Osteocyte (in vitro differentiated cells): ENCODE measurements at places on chromosomes 5 and 9. TPM values are rescaled to one million over a fixed set of nuclear protein-coding genes. Genes with fewer than 3 reads are reported as not detected.

DNA sequence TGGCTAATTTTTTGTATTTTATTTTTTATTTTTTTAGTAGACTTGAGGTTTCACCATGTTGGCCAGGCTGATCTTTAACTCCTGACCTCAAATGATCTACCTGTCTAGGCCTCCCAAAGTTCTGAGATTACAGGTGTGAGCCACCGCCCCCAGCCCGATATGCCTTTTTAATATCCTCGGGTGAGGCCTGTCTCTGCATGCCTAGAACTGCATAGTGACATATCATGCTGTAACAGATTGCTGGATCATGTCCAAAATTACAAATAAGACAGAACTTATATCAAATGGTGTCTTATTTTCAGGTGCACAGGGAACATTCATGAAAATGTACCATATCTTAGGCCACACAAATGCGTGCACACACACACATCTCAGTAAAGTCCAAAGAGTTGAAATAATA lies 39.1 kb upstream of the PJA2 start:
- no peak overlapping the region for H3K27ac ChIP-seq
- H3K27me3 ChIP-seq: no peaks in the 10 kb centered on the region
- no peaks in the 10 kb centered on the region for H3K36me3 ChIP-seq
- no peak overlapping the region for H3K4me3 ChIP-seq
- H3K4me1 ChIP-seq: no peaks in the 10 kb centered on the region
- no peak for DNase-seq

DNA sequence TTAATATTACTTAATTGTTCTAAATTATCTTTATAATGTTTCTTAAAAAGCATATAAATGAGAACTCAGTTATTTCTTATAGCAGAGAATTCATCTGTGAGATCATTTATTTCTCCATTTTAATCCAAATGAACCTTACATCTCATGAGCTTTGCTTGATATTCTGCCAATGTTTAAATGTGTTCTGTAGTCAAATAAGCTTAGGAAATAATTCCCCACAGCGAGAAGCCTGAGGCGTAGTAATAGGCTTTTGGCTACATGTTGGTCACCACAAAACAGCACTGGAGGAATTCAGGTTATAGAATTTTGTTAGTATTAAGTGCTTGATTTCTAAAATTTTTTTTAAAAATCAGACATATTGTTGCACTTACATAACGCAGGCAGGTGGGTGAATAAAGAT lies 585.3 kb upstream of the RORB start:
- DNase-seq: no peak
- no peaks in the 10 kb centered on the region for H3K27me3 ChIP-seq
- no peak overlapping the region for H3K27ac ChIP-seq

The GZMA gene
- total RNA-seq: not detected in 2 replicates

The IL4 gene
- not detected in 2 replicates for total RNA-seq

DNA sequence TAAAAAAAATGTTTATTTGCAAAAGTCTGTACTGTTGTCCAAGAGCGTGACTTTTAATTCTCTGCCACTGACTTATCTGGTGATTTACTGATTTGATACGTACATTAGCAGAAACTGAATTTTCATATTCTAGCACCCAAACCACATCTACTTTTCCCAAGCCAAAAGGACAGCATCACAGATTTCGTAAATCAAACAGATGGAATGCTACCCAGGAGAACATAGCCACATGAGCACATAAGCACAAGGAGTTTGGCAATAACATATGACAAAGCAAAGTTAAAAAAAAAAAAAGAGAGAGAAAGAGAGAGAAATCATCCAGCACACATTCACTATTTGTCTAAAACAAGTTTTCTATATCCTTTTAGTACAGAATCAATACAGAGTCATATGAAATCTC lies 83.7 kb downstream of the HINT1 start:
- H3K4me1 ChIP-seq: no peaks in the 10 kb centered on the region
- no peak for DNase-seq
- H3K27ac ChIP-seq: no peak overlapping the region
- H3K27me3 ChIP-seq: peaks cover 33% of the 10 kb centered on the region
- H3K36me3 ChIP-seq: no peaks in the 10 kb centered on the region

The PCDHGB2 gene
- total RNA-seq: 0.50 and 0.59 TPM in 2 replicates

GRCh38 chr9:135647884-135648283 lies 8.5 kb upstream of the GLT6D1 start:
- no peaks in the 10 kb centered on the region for H3K27me3 ChIP-seq
- no peak for DNase-seq
- H3K36me3 ChIP-seq: no peaks in the 10 kb centered on the region
- H3K27ac ChIP-seq: no peak overlapping the region
- no peaks in the 10 kb centered on the region for H3K4me1 ChIP-seq

DNA sequence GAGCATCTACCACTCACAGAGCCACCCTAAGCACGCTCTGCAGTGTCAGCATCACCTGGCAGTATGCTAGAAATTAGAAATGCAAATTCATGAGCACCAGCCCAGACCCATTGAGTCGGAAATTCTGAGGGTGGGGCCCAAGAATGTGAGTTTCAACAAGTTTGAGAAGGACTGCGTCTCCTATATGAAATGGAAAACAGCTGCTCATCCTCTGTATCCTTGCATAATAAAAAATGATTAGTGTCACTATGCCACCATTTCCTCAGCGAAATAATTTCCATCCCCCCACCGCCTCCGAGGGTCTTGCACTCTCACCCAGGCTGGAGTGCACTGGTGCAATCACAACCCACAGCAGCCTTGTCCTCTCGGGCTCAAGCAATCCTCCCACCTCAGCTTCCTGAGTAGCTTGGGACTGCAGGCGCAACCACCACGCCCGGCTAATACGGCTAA lies 1.3 kb upstream of the IQGAP2 start:
- no peak for DNase-seq
- no peaks in the 10 kb centered on the region for H3K36me3 ChIP-seq
- peak overlapping the region; percentile 96 for H3K4me3 ChIP-seq
- H3K27me3 ChIP-seq: peaks cover 23% of the 10 kb centered on the region
- peaks cover 10% of the 10 kb centered on the region for H3K4me1 ChIP-seq
- no peak overlapping the region for H3K27ac ChIP-seq

The FRRS1L gene
- 5.1 and 6.7 TPM in 2 replicates for total RNA-seq

- H3K4me1 ChIP-seq: no peaks in the 10 kb centered on the region
- H3K36me3 ChIP-seq: no peaks in the 10 kb centered on the region
- no peak overlapping the region for H3K27ac ChIP-seq
- no peaks in the 10 kb centered on the region for H3K27me3 ChIP-seq
Measured at GRCh38 chr5:88870285-88870684, 12.7 kb downstream of the MEF2C start.

- no peaks in the 10 kb centered on the region for H3K27me3 ChIP-seq
- no peak overlapping the region for H3K27ac ChIP-seq
- peaks cover 50% of the 10 kb centered on the region for H3K4me1 ChIP-seq
Measured at GRCh38 chr9:113522419-113522818, 58.9 kb downstream of the RGS3 start.

- peaks cover 65% of the 10 kb centered on the region for H3K27me3 ChIP-seq
- H3K4me3 ChIP-seq: peak overlapping the region; percentile 79
- H3K4me1 ChIP-seq: peaks cover 10% of the 10 kb centered on the region
- H3K36me3 ChIP-seq: no peaks in the 10 kb centered on the region
- H3K27ac ChIP-seq: no peak overlapping the region
Measured at GRCh38 chr9:68705531-68706362, 707 bp downstream of the PIP5K1B start.

The RNF224 gene
- total RNA-seq: not detected in 2 replicates

The SHOC1 gene
- not detected in 2 replicates for total RNA-seq

- no peak overlapping the region for H3K4me3 ChIP-seq
- H3K27me3 ChIP-seq: peaks cover 22% of the 10 kb centered on the region
Measured at GRCh38 chr9:38747941-38748340, 28.0 kb upstream of the FAM240B start.
